Activated CD4-positive, alpha-beta T cell treated with anti-CD3 and anti-CD28 coated beads, Interleukin-2, amount 10 ng/mL, durations not matched to agents 24 days and 14 days (primary cell): ENCODE measurements at places on chromosomes 12 and 14. TPM values are rescaled to one million over a fixed set of nuclear protein-coding genes. Genes with fewer than 3 reads are reported as not detected.

GRCh38 chr12:93183940-93184671 lies 193.6 kb upstream of the NUDT4 start:
- peak; percentile 66 for DNase-seq

GRCh38 chr14:101891471-101891870 lies 72.9 kb upstream of the DYNC1H1 start:
- DNase-seq: no peak

DNA sequence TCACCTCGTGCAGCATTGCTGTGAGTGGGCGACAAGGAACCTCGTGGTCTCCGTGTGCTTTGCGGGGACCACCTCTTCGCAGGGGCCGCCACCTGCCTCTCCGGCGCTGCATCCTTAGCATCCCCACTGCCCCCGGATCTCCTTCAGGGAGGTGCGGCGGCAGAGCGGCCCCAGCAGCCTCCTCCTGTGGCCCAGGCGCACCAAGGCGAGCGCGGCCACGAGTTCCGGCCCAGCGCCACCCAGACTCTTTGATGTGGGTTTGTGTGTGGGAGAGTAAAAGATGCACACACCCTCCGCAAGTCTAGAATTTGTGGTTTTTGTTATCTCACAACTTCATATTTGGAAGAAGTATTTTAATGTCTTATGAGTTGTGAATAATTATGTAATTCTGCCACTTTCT lies 118.8 kb upstream of the DIO3 start:
- DNase-seq: peak; percentile 92

Gene CLEC2D
- 386 and 391 TPM in 2 replicates for total RNA-seq

- no peak for DNase-seq
These were observed 836.1 kb downstream of the VRK1 start for GRCh38 chr14:97633131-97633738.

DNA sequence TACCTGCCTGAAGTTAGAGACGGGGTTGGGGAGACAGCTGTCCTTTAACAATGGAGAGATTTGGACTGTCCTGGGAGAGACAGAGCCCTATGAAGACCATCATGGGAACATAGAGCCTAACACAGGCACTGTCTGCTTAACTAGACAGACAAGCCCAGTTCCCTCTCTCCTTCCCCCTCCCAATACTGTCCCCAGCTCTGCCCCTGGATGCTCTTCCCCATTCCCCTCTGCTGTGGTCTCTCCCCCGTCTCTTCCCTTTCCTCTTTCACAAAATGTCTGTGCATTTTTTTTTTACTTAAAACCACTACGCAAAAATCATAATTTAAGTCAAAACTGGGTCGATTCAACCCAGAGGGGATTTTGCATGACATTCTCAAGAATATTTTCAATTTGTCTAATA lies 232.9 kb downstream of the CHST11 start:
- no peak for DNase-seq

Gene KCNJ8
- total RNA-seq: not detected in 2 replicates

DNA sequence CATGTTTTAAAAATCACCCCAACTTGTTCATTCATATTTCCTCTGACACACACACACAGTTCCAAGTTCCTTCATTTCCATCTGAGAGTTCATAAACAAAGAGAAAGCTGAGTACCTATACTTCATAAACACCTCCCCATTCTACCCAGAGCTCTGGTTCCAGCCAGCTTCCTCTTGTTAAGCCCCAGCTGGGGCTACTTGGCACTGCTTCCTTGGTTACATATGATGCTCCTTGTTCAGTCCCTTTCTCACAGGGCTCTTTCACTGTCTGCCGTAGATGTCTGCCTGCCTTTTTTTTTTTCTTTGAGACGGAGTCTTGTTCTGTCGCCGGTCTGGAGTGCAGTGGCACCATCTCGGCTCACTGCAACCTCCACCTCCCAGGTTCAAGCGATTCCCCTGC lies 77.5 kb downstream of the COX16 start:
- DNase-seq: no peak

Gene PIWIL1
- not detected in 2 replicates for total RNA-seq

- no peak for DNase-seq
These were observed 142.3 kb downstream of the RTN1 start for GRCh38 chr14:59728304-59728703.

Gene PTGDR
- total RNA-seq: 0.17 and 0.33 TPM in 2 replicates

DNA sequence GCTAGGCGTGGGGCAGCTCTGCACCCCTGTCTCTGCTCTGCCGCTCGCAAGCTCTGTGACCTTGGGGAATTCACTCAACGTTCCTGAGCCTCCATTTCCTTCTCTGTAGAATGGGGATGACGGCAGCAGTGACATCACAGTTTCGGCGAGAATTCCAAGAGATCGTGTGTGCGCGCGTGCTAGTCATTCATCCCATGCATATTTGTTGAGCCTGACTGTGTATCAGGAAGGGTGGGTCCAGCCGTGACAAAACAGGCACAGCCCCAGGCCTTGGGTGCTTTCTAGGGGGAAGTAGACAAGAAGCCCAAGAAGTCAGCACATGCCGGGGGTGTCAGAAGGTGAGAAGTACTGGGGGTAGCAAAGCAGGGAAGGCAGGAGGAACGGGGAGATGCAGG lies 145.6 kb upstream of the NCOR2 start:
- no peak for DNase-seq
